Hepatocyte (in vitro differentiated cells): ENCODE measurements at places on chromosomes 12 and 14. TPM values are rescaled to one million over a fixed set of nuclear protein-coding genes. Genes with fewer than 3 reads are reported as not detected.

COX8C gene
- not detected in 2 replicates for total RNA-seq

CRACR2A gene
- total RNA-seq: 0.80 and 1.1 TPM in 2 replicates

HRK gene
- total RNA-seq: 0.08 TPM in 1 of 2 replicates, not detected in the other

DNA sequence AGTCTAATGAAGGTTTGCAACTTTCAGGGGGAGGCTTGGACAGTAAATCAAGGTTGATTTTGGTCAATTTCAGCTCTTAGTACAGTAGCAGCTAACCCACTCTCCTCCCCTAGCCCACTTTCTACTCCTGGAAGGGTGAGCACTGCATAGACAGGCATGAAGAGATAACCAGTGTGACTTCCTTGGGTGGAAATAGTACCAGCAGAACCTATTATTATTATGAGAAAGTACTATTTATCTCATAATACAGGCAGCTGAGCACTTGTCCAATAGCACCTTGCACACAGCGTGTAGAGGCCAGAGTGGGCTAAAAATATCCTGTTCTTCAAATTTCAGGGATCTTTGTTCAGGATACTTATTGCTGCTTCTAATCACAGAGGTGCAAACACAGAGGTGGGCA lies 96.2 kb upstream of the FKBP4 start:
- no peak for DNase-seq
- H3K4me1 ChIP-seq: no peaks in the 10 kb centered on the region
- peaks cover 6% of the 10 kb centered on the region for H3K27me3 ChIP-seq
- H3K4me3 ChIP-seq: no peak overlapping the region
- no peak overlapping the region for H3K27ac ChIP-seq

GRCh38 chr14:55333711-55334485 lies 62.7 kb downstream of the FBXO34 start:
- H3K4me1 ChIP-seq: peaks cover 46% of the 10 kb centered on the region
- no peaks in the 10 kb centered on the region for H3K27me3 ChIP-seq

DNA sequence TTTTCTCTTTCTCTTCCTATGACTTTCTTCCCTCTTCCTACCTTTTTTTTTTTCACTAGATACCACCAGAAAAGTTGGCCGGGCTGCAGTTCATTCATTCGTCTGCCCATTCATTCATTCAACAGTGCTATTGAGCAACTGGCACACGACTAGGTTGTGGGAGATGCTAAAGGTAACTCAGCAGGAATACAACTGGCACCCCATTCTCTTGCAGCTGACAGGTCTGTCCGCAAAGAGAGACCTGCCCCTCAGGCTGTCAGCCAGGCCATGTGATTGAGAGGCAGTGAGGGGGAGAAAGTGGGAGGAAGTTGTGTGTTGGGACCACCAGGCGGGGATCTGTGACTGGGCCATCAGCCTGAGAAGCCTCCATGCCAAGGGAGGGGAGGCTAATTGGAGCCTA lies 105.2 kb downstream of the TSPAN9 start:
- no peaks in the 10 kb centered on the region for H3K27me3 ChIP-seq
- H3K27ac ChIP-seq: no peak overlapping the region
- H3K4me1 ChIP-seq: peaks cover 4% of the 10 kb centered on the region
- no peaks in the 10 kb centered on the region for H3K36me3 ChIP-seq
- DNase-seq: no peak

DNA sequence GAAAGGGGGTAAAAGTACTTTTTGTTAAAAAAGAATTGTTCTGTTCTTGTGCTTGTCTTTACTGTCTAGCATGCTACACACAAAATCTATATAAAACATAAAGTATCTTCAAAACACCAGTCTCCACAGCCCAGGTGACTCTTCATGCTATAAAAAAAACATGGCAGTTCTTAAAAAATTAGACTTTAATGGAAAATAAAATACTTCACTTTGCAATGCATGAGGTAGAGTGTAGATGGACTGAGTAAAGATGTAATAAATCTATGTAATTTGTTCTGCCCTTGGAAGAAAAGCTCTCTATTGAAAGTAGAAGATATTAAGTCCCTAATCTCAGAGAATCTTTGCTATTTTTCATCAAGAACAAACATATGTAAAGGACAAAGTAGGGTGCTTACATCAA lies 425.4 kb downstream of the NOVA1 start:
- H3K27me3 ChIP-seq: no peaks in the 10 kb centered on the region
- H3K4me3 ChIP-seq: no peak overlapping the region
- H3K4me1 ChIP-seq: no peaks in the 10 kb centered on the region
- no peak for DNase-seq
- H3K27ac ChIP-seq: no peak overlapping the region
